Natural killer cell treated with Interleukin-12 subunit alpha and Interleukin-12 subunit beta and Interleukin-15 and Interleukin-18, amount 100 ng/mL, for 72 hours (primary cell): ENCODE measurements at places on chromosomes 5 and 9. TPM values are rescaled to one million over a fixed set of nuclear protein-coding genes. Genes with fewer than 3 reads are reported as not detected.

- H3K36me3 ChIP-seq, result peaks cover 32% of the 10 kb centered on the region
- H3K4me1 ChIP-seq, result peaks cover 32% of the 10 kb centered on the region
- no peak overlapping the region for H3K4me3 ChIP-seq
- no peaks in the 10 kb centered on the region for H3K27me3 ChIP-seq
- no peak overlapping the region for H3K27ac ChIP-seq
Observed at GRCh38 chr9:5786370-5787127, 46.4 kb downstream of the ERMP1 start.

- peaks cover 25% of the 10 kb centered on the region for H3K4me1 ChIP-seq
- H3K36me3 ChIP-seq, result no peaks in the 10 kb centered on the region
- no peak overlapping the region for H3K27ac ChIP-seq
- no peak overlapping the region for H3K4me3 ChIP-seq
- no peak for DNase-seq
- H3K27me3 ChIP-seq, result no peaks in the 10 kb centered on the region
Observed at GRCh38 chr9:136529516-136530460, 16.1 kb downstream of the NOTCH1 start.

DNA sequence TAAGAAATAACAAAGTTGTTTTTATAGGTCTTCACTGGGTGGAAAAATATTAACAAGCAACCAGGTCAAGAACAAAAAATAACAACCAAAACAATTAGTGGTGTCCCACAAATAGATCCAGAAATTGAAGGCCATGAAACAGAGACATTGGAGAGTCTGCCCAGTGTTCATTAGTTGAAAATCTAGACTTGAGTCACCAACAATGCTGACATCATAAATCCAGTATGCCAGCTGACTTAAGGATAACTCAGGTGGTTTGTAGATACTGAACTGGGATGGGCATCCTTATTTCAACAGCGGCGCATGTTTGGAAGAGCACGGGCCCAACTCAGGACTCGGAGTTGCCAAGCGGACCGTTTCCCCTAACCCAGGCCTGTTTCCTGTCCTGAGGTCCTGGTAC lies 80.7 kb upstream of the TNFAIP8 start:
- no peaks in the 10 kb centered on the region for H3K36me3 ChIP-seq
- peaks cover 94% of the 10 kb centered on the region for H3K4me1 ChIP-seq
- peak overlapping the region; percentile 99 for H3K4me3 ChIP-seq
- peak overlapping the region; percentile 99 for H3K27ac ChIP-seq
- DNase-seq, result no peak

The GPR150 gene
- not detected for total RNA-seq

DNA sequence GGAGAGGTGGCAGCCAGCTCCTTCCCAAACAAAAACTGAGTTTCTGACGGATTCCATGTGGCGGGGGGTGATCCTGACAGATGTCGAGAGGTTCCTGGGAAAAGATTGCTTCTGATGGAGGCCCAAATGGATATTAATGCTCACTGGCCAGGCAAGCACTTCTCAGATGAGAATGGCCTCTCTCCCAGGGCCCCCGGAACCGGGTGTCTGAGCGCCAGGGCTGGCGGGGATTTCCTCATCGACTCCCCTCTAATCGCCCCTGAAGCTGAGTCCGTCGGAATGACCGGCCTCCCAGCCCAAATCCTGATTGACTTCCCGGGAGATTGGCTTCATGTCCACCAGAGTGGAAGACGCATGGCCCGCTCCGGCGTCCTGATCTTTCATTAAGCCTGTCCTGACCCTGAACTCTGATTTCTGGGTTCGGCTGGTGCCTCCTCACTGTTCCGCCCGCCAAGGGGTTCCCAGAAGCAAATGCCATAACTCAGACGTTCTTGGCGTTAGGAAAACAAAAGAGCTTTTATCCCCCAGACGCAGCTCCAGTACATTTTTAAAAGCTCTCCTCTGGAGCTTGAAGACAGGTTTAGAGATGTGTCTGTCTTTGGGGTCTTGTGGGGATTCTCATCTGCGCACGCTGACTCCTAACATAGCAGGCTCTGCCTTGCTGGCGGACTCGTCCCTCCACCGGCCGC lies 17.6 kb downstream of the FIBCD1 start:
- H3K4me3 ChIP-seq, result no peak overlapping the region
- H3K27ac ChIP-seq, result no peak overlapping the region
- no peak for DNase-seq
- H3K36me3 ChIP-seq, result no peaks in the 10 kb centered on the region
- H3K27me3 ChIP-seq, result no peaks in the 10 kb centered on the region

The CDC23 gene
- 38.5 TPM for total RNA-seq

GRCh38 chr5:17127743-17128231 lies 89.6 kb upstream of the BASP1 start:
- no peak for DNase-seq
- no peaks in the 10 kb centered on the region for H3K27me3 ChIP-seq
- H3K27ac ChIP-seq, result no peak overlapping the region
- H3K4me1 ChIP-seq, result peaks cover 8% of the 10 kb centered on the region

The LCN6 gene
- total RNA-seq, result not detected

DNA sequence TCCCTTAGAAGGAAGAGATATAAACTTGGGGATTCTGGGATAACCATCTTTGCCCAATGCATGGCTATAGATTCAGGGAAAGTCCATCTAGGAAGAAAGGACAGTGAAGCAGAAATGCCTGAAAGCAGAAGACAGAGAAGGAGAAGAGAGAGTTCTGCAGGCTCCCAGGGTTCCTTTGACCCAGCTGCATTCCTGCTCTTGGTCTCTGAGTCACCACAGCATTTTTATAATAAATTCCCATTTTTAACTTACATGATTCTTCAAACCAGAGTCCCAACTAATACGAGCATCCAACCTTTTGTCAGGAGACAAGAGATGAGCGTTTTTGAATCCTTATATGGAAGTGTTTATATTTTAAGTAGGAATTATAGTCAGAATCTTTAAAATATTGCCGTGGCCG lies 12.0 kb upstream of the AOPEP start:
- H3K27me3 ChIP-seq, result peaks cover 15% of the 10 kb centered on the region
- H3K4me3 ChIP-seq, result no peak overlapping the region
- no peaks in the 10 kb centered on the region for H3K36me3 ChIP-seq
- no peak for DNase-seq

The GALNT12 gene
- total RNA-seq, result 4.1 TPM

GRCh38 chr5:5542654-5543053 lies 120.2 kb downstream of the ICE1 start:
- no peaks in the 10 kb centered on the region for H3K36me3 ChIP-seq
- no peaks in the 10 kb centered on the region for H3K4me1 ChIP-seq
- no peak for DNase-seq
- H3K27me3 ChIP-seq, result peaks cover 18% of the 10 kb centered on the region
- no peak overlapping the region for H3K4me3 ChIP-seq
- no peak overlapping the region for H3K27ac ChIP-seq

- H3K27ac ChIP-seq, result no peak overlapping the region
- H3K27me3 ChIP-seq, result peaks cover 24% of the 10 kb centered on the region
- no peak for DNase-seq
- H3K4me1 ChIP-seq, result no peaks in the 10 kb centered on the region
- no peak overlapping the region for H3K4me3 ChIP-seq
- peaks cover 10% of the 10 kb centered on the region for H3K36me3 ChIP-seq
Observed at GRCh38 chr5:106843812-106844416, 826.8 kb downstream of the EFNA5 start.

The TRAPPC13 gene
- total RNA-seq, result 28.2 TPM

The PRUNE2 gene
- 0.57 TPM for total RNA-seq

DNA sequence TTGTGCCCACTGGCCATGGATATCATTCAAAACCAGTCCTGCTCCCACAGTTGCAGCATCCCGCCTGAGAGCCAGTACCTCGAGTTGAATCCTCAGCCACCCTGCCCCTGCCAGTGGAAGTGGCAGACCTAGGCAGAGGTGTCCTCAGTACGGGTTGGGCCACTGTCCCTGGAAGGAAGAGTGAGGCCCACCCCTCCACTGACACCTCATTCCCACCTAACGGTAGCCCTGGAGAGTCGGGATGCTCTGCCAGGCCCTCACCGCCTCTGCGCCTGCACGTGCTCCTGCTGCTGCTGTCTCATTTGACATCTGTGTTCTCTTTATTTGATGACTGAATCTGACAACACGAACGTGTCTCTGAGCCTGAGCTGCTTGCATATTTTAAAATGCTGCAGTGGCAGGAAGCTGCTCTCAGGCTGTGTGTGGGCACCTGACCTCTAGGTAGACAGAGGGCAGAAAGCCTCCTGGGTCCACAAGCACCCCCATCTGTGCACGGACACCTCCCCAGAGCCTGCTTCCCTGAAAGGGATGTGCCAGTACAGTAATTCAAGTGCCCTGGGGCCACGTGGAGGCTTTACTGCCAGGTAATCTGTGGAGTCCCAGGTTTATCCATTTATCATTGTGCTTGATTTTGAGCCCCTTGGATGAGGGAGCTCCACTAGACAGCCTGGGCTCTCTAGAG lies 194.7 kb downstream of the CACNA1B start:
- H3K4me3 ChIP-seq, result no peak overlapping the region
- DNase-seq, result no peak
- H3K27ac ChIP-seq, result no peak overlapping the region

DNA sequence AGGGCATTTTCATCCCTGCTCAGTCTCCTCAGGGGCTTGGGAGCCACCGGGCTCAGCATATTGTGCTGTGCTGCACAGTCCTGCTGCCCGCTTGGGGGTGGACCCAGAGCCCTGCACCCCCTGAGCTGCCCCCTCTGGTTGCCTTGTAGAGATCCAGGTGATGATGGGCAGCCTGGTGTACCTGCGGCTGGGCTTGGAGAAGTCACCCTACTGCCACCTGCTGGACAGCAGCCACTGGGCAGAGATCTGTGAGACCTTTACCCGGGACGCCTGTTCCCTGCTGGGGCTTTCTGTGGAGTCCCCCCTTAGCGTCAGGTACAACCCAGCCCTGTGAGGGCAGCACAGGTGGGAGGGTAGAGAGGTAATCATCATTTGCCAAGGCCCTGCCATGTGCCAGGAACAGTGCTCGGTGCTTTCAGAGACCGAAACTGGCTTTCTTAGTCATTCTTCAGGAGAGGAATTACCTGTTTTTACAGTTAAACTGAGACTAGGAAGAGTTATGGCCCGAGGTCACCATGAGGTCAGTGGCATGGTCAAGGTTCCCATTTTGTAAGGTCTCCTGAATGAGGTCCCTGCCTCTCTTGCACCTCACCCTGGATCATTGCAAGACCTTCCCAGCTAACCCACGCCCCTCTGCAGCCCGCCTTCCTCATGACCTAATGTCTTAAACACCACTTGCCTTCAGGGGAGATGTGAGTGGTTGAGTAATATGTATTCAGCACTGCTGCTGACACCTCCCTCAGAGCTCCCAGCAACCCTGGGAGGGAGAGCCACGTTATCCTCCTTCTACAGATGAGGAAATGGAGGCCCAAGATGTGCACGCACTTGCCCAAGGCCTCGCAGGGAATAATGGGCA lies 7.5 kb downstream of the NHP2 start:
- no peak for DNase-seq
- H3K27me3 ChIP-seq, result no peaks in the 10 kb centered on the region

- DNase-seq, result no peak
- H3K4me3 ChIP-seq, result no peak overlapping the region
- peaks cover 10% of the 10 kb centered on the region for H3K36me3 ChIP-seq
- peaks cover 41% of the 10 kb centered on the region for H3K27me3 ChIP-seq
- peaks cover 9% of the 10 kb centered on the region for H3K4me1 ChIP-seq
Observed at GRCh38 chr9:86943201-86944113, 3.8 kb downstream of the GAS1 start.

DNA sequence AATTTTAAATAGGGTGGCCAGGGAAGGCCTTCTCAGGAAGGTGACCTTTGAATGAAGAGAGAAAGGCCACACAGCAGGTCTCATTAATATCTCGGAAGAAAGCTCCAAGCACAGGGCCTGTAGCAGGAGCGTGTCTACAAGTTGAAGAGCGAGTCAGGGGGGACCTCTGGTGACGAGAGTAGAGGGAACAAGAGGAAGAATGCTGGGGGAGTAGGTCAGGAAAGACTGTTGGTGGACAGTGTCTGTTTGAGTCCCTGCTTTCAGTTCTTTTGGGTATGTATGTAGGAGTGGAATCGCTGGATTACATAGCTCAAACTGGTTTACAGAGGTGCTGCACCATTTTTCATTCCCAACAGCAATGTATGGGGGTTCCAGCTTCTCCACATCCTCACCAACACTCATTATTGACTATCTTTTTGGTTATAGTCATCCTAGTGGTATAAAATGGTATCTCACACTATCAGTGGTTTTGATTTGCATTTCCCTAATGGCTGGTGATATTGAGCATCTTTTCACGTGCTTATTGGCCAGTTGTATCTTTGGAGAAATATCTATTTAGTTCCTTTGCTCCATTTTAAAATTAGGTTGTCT lies 55.8 kb downstream of the NUP214 start:
- peaks cover 25% of the 10 kb centered on the region for H3K36me3 ChIP-seq
- no peaks in the 10 kb centered on the region for H3K4me1 ChIP-seq
- DNase-seq, result no peak
- H3K27me3 ChIP-seq, result no peaks in the 10 kb centered on the region
- H3K27ac ChIP-seq, result no peak overlapping the region

DNA sequence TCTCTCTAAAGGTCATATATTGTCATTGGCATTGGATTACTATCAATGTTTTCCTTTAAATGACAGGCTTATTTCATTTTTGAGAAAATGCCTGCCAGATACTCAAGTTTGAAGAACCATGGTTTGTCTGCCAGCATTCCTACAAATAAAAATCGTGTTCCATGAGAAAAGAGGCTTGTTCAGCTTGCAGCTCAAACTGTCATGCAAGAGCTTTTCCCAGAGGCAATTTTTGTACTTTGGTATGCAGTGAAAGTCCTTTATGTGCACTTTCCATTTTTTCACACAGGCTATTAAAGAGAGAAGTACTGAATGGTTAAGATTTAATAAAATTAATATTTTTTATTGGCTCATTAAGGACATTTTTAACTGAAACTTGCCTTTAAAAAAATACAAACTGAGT lies 110.4 kb downstream of the FBXO4 start:
- no peak overlapping the region for H3K4me3 ChIP-seq
- no peaks in the 10 kb centered on the region for H3K4me1 ChIP-seq
- no peaks in the 10 kb centered on the region for H3K36me3 ChIP-seq
- DNase-seq, result no peak

DNA sequence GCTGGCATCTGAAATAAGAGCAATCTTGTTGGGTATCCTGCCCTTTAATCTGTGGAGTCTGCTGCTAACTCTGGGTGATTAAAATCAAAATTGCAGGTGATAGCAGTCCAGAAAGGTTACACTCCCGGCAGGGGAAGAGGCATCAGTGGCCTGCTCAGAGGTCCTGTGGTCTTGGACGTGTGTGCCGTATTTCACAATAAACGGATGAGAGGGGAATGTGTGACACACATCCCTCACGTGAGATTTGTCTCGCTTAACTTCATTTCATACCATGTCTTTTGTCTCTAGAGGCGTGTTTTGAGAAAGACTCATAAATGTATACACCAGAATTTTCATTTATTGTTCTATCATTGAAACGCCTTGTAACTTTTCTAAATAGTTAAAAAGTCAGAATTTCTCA lies 36.6 kb downstream of the FAM240B start:
- no peaks in the 10 kb centered on the region for H3K36me3 ChIP-seq
- H3K27ac ChIP-seq, result no peak overlapping the region
